ENCODE measurements at places on chromosomes 2 and 18.

DNA sequence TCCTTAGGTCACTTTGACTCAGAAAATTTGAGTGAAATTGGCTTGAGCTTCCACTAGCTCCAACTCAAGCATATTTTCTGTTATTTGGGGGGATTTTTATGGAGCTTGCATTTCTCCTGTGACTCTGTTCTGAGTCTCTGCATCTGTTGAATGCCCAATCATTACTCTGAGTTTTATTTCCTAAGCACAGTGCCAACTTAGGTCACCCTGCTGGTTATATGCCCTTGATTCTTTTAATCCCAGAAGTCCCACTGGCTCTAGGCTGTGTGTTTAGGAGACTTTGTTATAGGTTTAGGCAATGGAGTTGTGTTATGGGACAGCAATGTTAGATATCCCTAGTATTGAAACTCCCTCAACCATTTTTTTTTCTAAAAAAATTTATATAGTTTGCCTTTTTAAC lies 198.2 kb upstream of the DTNA start:
- no peak for DNase-seq

- no peak for DNase-seq
Measured at GRCh38 chr2:24269265-24269664, 91.1 kb downstream of the ITSN2 start.

DNA sequence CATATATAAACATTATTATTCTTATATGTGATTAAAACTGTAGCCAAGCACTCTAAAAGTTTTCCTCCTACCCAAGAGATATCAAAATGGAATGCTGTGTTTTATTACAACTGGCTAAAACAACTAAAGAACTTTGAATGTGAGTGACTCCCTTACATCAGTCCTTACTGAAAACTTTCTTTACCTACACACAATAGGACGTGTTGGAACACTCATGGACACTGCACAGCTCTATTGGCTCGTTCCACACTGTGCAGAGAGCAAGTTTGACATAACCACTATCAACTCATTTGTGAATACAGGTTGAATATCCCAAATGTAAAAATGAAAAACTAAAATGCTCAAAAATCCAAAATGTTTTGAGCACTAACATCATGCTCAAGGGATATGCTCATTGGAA lies 650.6 kb downstream of the SLC4A3 start:
- no peak for DNase-seq

GRCh38 chr2:240620859-240621258 lies 4.4 kb upstream of the GPR35 start:
- DNase-seq, result no peak
